GM04503 (cell line): ENCODE measurements at places on chromosomes 5 and 9.

- DNase-seq: no peak
These were observed 48.4 kb upstream of the EPB41L4A start for GRCh38 chr5:112467485-112467884.

GRCh38 chr9:132754236-132754635, 84.0 kb downstream of the GTF3C4 start:
- DNase-seq: no peak

DNA sequence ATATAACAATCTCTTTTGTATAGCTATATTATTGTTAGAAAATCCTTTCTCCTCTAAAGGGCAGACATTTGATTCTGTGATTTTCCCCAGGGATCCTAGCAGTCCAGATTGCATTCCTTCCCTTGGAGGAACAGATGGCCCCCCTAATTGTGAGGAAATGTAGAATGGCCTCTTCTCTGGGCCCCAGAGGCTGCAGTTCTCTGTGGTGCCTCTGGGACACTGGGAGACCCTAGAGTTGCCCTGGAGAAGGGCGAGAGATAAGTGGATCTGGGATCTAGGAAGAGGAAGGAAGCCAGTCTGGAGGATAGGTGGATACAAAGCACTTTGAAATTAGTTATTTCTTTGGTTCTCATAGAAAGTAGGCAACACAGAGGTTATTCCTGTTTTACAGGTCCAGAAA, 1.9 kb upstream of the HINT2 start:
- DNase-seq: no peak

- DNase-seq: no peak
These were observed 61.8 kb upstream of the LRRTM2 start for GRCh38 chr5:138936968-138937345.
